ENCODE measurements at places on chromosomes 12 and 14. TPM values are rescaled to one million over a fixed set of nuclear protein-coding genes. Genes with fewer than 3 reads are reported as not detected.

Gene FAM181A
- total RNA-seq = not detected

Gene ASCL1
- not detected for total RNA-seq

Gene METTL3
- 57.1 TPM for total RNA-seq

Gene FAM234B
- total RNA-seq = 3.1 TPM

Gene ERO1A
- 151 TPM for total RNA-seq

Gene DNAI7
- not detected for total RNA-seq

Gene DLGAP5
- total RNA-seq = 94.1 TPM

Gene RTL1
- total RNA-seq = not detected

Gene KRT4
- total RNA-seq = 20.7 TPM

Gene LRRIQ1
- total RNA-seq = 0.40 TPM

Gene NRIP2
- total RNA-seq = not detected

Gene ERG28
- total RNA-seq = 12.5 TPM

Gene TSHR
- not detected for total RNA-seq

Gene KLRC1
- not detected for total RNA-seq

Gene METTL1
- 25.2 TPM for total RNA-seq

Gene GPR65
- total RNA-seq = not detected

Gene PTHLH
- total RNA-seq = 414 TPM

Gene PTPN21
- 6.3 TPM for total RNA-seq

Gene ITPK1
- 66.2 TPM for total RNA-seq

Gene RHOJ
- not detected for total RNA-seq

Gene CD163
- total RNA-seq = not detected

Gene LHX5
- total RNA-seq = 0.23 TPM

Gene KERA
- not detected for total RNA-seq

Gene GPD1
- 0.11 TPM for total RNA-seq

Gene APOF
- not detected for total RNA-seq

Gene PROX2
- total RNA-seq = not detected

Gene NYNRIN
- total RNA-seq = 3.1 TPM

Gene GALC
- total RNA-seq = 0.40 TPM

Gene USP15
- total RNA-seq = 46.1 TPM

Gene ZFYVE1
- 13.0 TPM for total RNA-seq

Gene ITFG2
- 12.8 TPM for total RNA-seq

Gene ADAMTS20
- 1.6 TPM for total RNA-seq

Gene CPNE6
- total RNA-seq = not detected

Gene CAPS2
- total RNA-seq = 8.4 TPM

Gene WNT1
- not detected for total RNA-seq

Gene ZDHHC17
- 35.3 TPM for total RNA-seq

Gene DDX11
- total RNA-seq = 72.2 TPM

Gene TOMM20L
- not detected for total RNA-seq

Gene MYH6
- total RNA-seq = not detected

Gene DAO
- total RNA-seq = not detected

Gene STAB2
- total RNA-seq = not detected

Gene CAPZA3
- total RNA-seq = not detected

Gene KRT6A
- 61.2 TPM for total RNA-seq

Gene ADGRD1
- total RNA-seq = not detected

Gene RAD9B
- 0.40 TPM for total RNA-seq

Gene NELL2
- 0.80 TPM for total RNA-seq

Gene FCF1
- total RNA-seq = 33.1 TPM

Gene STYK1
- total RNA-seq = 8.6 TPM

Gene CMKLR1
- total RNA-seq = not detected

Gene SERPINA10
- total RNA-seq = not detected

Gene TSPAN8
- total RNA-seq = 1.3 TPM

Gene ALX1
- not detected for total RNA-seq

Gene PLA2G1B
- total RNA-seq = not detected

All from PC-3 (cell line).